ENCODE measurements at places on chromosomes 5 and 9.

GRCh38 chr5:82164176-82164976 is 113.8 kb downstream of the RPS23 start:
- DNase-seq = no peak

DNA sequence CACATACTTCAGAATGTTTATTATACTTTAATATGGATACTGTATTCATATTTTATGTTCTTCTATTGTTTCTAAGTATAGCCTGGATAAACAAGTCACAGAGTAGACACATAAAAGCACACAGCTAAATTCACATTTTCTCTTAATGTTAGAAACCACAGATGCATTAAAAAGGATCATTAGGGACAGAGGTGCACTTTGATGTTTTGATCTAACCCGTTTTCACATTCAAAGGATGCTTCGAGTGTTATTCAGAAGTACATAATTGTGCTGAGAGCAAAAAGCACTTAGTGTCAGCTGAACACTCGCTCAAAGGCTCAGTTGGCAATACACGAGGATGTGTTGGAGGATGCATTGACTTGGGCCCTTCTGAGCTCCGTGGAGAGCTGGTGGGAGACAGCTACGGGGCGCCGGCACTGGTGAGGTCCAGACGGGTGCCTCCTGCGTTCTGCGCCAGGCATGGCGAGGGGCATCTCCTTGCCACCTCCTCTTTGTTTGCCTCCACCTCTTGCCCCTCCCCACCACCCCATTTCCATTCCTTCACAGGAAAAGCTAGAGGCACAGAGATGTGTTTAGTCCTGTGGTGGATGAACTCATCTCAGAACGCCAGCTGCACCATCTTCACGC is 35.5 kb downstream of the MED10 start:
- DNase-seq = no peak

GRCh38 chr5:123124859-123125595 is 36.0 kb downstream of the PRDM6 start:
- no peak for DNase-seq

- no peak for DNase-seq
These were observed 20.7 kb downstream of the ZNF462 start for GRCh38 chr9:106883626-106884190.

GRCh38 chr5:3954633-3955032 is 359.0 kb downstream of the IRX1 start:
- DNase-seq = no peak

- no peak for DNase-seq
These were observed 278.0 kb downstream of the CETN3 start for GRCh38 chr5:90131383-90132133.

GRCh38 chr9:20227166-20227874 is 395.0 kb downstream of the MLLT3 start:
- no peak for DNase-seq

Measured in thoracic aorta (tissue), 2 donors.